ENCODE measurements at places on chromosomes 5 and 9. TPM values are rescaled to one million over a fixed set of nuclear protein-coding genes. Genes with fewer than 3 reads are reported as not detected.

The SLC46A2 gene
- 0.05 TPM for polyA plus RNA-seq

The CMBL gene
- polyA plus RNA-seq, result 25.6 TPM

The SLC34A1 gene
- not detected for polyA plus RNA-seq

The CFAP77 gene
- polyA plus RNA-seq, result not detected

The SHOC1 gene
- polyA plus RNA-seq, result 0.03 TPM

The NUTM2F gene
- polyA plus RNA-seq, result not detected

The IL31RA gene
- not detected for polyA plus RNA-seq

The DAP gene
- polyA plus RNA-seq, result 46.9 TPM

The NACC2 gene
- polyA plus RNA-seq, result 9.1 TPM

The IRX2 gene
- 0.22 TPM for polyA plus RNA-seq

The SHROOM1 gene
- 7.1 TPM for polyA plus RNA-seq

The SOHLH1 gene
- not detected for polyA plus RNA-seq

The SLC6A19 gene
- not detected for polyA plus RNA-seq

The HTR1A gene
- polyA plus RNA-seq, result not detected

The TRIM41 gene
- 19.2 TPM for polyA plus RNA-seq

The PRLR gene
- 0.25 TPM for polyA plus RNA-seq

The CETN3 gene
- polyA plus RNA-seq, result 11.7 TPM

The STC2 gene
- polyA plus RNA-seq, result 3.3 TPM

Data from adipose tissue (tissue), 3 donors.